PC-9 (cell line): ENCODE measurements at places on chromosomes 2 and 18.

- DNase-seq = no peak
Observed at GRCh38 chr2:118658596-118659198, 188.8 kb downstream of the EN1 start.

DNA sequence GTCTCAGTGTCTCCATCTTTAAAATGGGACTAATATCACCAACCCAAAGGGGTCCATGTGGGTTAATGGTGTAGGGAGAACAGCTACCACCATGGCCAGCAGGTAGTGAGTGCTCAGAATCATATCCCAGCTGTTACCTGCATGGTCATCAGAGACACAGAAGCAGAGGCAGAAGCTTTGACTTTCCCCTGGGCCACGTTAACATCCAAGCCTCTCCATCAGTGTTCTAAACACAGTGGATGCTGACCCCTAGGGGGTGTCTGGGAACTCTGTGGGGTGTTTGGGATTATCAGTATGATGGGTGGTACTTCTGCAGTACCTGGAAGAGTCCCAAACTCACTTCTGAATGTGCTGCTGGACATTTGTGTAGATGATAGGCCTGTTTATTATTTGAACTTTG, 93.6 kb downstream of the GYPC start:
- DNase-seq = no peak

DNA sequence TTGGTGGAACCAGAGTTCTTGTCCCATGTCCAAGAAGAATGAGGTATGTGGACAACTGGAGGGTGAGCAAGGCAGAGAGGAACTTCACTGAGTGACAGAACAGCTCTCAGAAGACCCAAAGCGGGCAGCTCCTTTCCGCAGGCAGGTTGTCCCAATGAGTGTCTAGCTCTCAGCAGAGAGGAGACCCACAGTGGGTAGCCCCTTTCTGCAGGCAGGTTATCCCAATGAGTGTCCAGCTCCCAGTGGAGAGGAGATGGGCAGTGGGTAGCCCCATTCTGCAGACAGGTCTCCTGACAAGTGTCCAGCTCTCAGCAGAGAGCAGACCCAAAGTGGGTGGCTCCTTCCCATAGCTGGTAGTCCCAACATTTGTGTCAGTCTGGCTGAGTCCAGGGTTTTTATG, 69.6 kb downstream of the SRBD1 start:
- no peak for DNase-seq

- DNase-seq = no peak
Observed at GRCh38 chr2:103809941-103810441, 1043.9 kb upstream of the POU3F3 start.
